ENCODE measurements at places on chromosomes 12 and 14. TPM values are rescaled to one million over a fixed set of nuclear protein-coding genes. Genes with fewer than 3 reads are reported as not detected.

Gene FRS2
- 5.3 TPM for polyA plus RNA-seq

Gene PKP2
- 11.3 TPM for polyA plus RNA-seq

Gene KDM2B
- polyA plus RNA-seq, result 11.6 TPM

Gene TRHDE
- polyA plus RNA-seq, result 1.9 TPM

Gene PGF
- 1.8 TPM for polyA plus RNA-seq

Gene OR4N5
- not detected for polyA plus RNA-seq

All from pancreas (tissue), 10 donors.